NCI-H446 treated with DMSO at 0.1 percent for 48 hours (cell line): ENCODE measurements at places on chromosomes 3 and 15.

- DNase-seq, result no peak
These were observed 9.1 kb downstream of the RPUSD3 start for GRCh38 chr3:9834520-9835380.

- DNase-seq, result no peak
These were observed 1233.9 kb upstream of the ALCAM start for GRCh38 chr3:104132566-104133403.

GRCh38 chr3:137008976-137009375, 51.2 kb downstream of the IL20RB start:
- DNase-seq, result no peak

- no peak for DNase-seq
These were observed 148 bp downstream of the RBMS3 start for GRCh38 chr3:29281094-29281343.
